ENCODE measurements at places on chromosomes 2 and 18. TPM values are rescaled to one million over a fixed set of nuclear protein-coding genes. Genes with fewer than 3 reads are reported as not detected.

DNA sequence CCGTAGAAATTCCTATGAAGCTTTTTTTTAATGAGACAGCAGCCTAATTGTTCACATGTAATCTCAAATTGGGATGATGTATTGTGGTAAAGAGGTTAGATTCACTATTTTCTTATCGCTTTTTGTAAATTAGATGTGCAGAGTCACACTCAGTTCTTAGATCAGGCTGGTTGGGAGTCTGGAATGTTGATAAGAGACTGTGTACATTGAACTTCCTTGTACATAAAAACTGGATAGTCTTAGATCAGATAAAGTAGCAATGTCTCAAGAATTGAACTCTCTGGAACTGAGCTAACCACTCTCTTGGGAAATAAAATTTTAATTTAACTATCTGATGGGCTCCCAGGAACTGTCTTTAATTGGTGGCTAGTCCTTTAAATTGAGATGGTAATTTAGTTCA is 108.1 kb upstream of the MSTN start:
- no peak for DNase-seq

Gene D2HGDH
- total RNA-seq: 14.1 TPM

Gene PROKR1
- total RNA-seq: 0.96 TPM

Gene KRTCAP3
- not detected for total RNA-seq

GRCh38 chr2:203510941-203511305 is 24.2 kb downstream of the RAPH1 start:
- no peak for DNase-seq

Data from omental fat pad (tissue), 4 donors.